Thyroid gland (tissue), 4 donors: ENCODE measurements at places on chromosomes 11 and 22. TPM values are rescaled to one million over a fixed set of nuclear protein-coding genes. Genes with fewer than 3 reads are reported as not detected.

C11orf52 gene
- 24.5 TPM for total RNA-seq

DNA sequence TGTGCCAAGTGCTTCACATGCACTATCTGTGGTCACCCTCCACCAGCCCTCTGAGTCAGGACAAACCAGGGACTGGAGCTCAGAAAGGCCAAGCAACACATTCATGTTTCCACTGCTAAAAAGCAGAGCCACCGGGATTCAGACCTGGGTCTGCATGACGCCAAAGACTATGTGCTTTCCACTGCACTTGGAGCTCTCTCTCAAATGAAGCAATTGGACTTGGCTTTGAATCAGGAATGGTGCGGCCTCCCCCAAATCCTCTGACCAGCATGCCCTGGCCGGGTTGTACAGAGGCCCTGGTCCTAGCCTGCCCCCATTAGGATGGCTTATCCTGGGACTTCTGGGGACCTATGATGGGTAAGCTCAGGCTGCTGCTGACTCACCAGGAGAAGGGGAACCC is 80.7 kb downstream of the PKNOX2 start:
- no peak overlapping the region for H3K4me3 ChIP-seq
- DNase-seq, result no peak
- H3K36me3 ChIP-seq, result no peaks in the 10 kb centered on the region
- no peaks in the 10 kb centered on the region for H3K27me3 ChIP-seq
- H3K27ac ChIP-seq, result no peak overlapping the region
- H3K4me1 ChIP-seq, result no peaks in the 10 kb centered on the region

DNA sequence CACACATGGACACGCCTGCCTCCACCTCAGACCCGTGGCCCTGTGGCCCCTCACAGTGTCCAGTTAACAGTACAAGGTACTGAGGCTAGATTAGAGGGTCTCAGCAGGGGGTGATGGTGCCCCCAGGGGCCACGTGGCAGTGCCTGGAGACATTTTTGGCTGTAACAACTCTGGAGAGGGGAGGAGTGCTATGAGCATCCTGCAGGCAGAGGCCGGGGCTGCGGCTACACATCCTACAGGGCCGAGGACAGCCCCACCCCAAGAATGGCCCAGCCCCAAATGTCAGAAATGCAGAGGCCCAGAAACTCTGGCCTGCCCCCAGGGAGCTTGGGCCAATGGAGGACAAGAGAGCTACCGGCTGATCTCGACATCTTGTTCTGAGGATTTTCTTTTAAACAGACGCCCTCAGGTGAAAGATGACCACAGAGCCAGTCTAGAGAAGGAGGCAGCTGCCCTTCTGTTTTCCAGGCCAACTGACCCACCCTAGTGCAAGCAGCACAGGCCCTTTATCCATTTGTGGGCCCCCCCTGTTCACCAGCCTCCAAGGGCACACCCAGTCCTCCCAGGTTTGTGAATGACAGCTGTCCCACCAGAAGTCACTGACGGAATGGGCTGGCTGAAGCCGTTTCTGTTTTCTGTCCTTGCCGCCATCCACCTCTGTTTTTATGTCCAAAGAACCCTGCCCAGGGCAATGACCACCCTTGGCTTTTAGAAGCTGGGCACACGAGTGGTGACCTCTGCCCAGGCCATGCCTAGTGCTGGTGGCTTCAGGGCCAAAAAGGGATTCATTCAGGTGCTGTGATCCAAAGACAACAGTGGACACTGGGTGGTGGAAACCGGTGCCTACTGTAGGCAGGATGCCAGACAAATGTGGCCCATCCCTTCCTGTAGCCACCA is 85.2 kb upstream of the LINC01488 start:
- no peaks in the 10 kb centered on the region for H3K36me3 ChIP-seq
- H3K27ac ChIP-seq, result no peak overlapping the region
- H3K27me3 ChIP-seq, result no peaks in the 10 kb centered on the region
- no peak for DNase-seq
- H3K4me3 ChIP-seq, result no peak overlapping the region

DNA sequence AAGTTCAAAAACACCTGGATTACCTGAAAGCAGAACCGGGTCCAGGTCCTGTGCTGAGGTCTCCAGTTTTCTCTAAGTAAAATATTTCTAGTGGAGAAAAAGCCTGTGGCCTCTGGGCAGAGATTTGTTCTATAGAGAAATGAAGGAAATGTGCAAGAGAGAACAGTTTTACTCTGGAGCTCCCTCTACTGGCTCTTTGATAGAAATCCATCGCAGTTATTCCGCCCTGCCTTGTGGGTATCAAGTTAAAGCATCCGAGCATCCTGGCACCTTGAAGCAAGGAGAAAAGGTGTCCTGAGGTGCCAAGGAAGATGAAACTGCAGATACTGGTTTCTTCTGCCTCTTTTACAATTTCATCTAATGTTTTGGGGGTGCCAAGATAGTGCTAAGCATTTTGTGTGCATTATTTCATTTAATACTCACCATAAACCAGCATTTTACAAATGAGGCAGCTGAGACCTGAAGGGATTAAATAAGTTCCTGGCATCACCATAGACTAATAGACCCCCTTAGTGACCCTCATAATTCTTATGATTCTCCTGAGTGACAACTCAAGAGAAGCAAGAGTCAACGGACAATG is 113.1 kb upstream of the HSD17B12 start:
- no peaks in the 10 kb centered on the region for H3K36me3 ChIP-seq
- no peaks in the 10 kb centered on the region for H3K27me3 ChIP-seq
- no peak overlapping the region for H3K27ac ChIP-seq
- H3K4me3 ChIP-seq, result no peak overlapping the region

DNA sequence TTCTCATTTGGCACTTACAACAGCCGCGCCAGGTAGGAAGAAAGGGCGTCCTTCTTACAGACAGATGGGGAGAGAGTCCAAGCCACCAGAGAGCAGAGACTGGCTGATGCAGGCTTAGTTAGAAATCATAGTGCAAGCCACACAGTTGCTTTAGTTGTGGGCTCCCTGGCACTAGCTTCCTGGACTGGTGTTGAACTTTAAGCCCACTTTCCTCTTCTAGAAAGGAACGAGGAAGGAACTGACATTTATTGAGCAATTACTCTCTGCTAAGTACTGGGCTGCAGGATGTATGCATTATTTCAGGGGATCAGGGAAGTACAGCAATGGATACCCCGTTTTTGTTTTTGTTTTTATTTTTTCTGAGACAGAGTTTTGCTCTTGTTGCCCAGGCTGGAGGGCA is 3.0 kb downstream of the BACE1 start:
- peaks cover 4% of the 10 kb centered on the region for H3K4me1 ChIP-seq
- DNase-seq, result no peak
- H3K27me3 ChIP-seq, result no peaks in the 10 kb centered on the region
- H3K4me3 ChIP-seq, result no peak overlapping the region
- H3K36me3 ChIP-seq, result no peaks in the 10 kb centered on the region

- no peak overlapping the region for H3K27ac ChIP-seq
- no peak overlapping the region for H3K4me3 ChIP-seq
- no peaks in the 10 kb centered on the region for H3K27me3 ChIP-seq
- no peak for DNase-seq
- H3K4me1 ChIP-seq, result no peaks in the 10 kb centered on the region
Observed at GRCh38 chr22:25746012-25746373, 4.0 kb downstream of the MYO18B start.

- no peak for DNase-seq
- H3K4me3 ChIP-seq, result peak overlapping the region; percentile 94
- H3K27ac ChIP-seq, result peak overlapping the region; percentile 74
- no peaks in the 10 kb centered on the region for H3K36me3 ChIP-seq
Observed at GRCh38 chr22:40637183-40638150, 948 bp upstream of the MRTFA start.

GRCh38 chr11:80320765-80321164 is 879.9 kb upstream of the TENM4 start:
- H3K36me3 ChIP-seq, result no peaks in the 10 kb centered on the region
- no peak overlapping the region for H3K4me3 ChIP-seq
- H3K4me1 ChIP-seq, result no peaks in the 10 kb centered on the region
- H3K27me3 ChIP-seq, result no peaks in the 10 kb centered on the region

GRCh38 chr11:26783997-26784396 is 62.1 kb upstream of the SLC5A12 start:
- H3K4me1 ChIP-seq, result peaks cover 1% of the 10 kb centered on the region
- no peak overlapping the region for H3K27ac ChIP-seq
- H3K36me3 ChIP-seq, result no peaks in the 10 kb centered on the region
- H3K27me3 ChIP-seq, result no peaks in the 10 kb centered on the region
